ENCODE measurements at places on chromosomes 1 and 21. TPM values are rescaled to one million over a fixed set of nuclear protein-coding genes. Genes with fewer than 3 reads are reported as not detected.

- no peak for DNase-seq
Measured at GRCh38 chr1:211092955-211093354, 41.0 kb downstream of the KCNH1 start.

- no peak for DNase-seq
Measured at GRCh38 chr1:198082576-198082975, 74.2 kb upstream of the NEK7 start.

- DNase-seq, result no peak
Measured at GRCh38 chr1:7954683-7955082, 6.8 kb upstream of the PARK7 start.

GRCh38 chr1:19163261-19163660 lies 46.8 kb downstream of the UBR4 start:
- DNase-seq, result no peak

DNA sequence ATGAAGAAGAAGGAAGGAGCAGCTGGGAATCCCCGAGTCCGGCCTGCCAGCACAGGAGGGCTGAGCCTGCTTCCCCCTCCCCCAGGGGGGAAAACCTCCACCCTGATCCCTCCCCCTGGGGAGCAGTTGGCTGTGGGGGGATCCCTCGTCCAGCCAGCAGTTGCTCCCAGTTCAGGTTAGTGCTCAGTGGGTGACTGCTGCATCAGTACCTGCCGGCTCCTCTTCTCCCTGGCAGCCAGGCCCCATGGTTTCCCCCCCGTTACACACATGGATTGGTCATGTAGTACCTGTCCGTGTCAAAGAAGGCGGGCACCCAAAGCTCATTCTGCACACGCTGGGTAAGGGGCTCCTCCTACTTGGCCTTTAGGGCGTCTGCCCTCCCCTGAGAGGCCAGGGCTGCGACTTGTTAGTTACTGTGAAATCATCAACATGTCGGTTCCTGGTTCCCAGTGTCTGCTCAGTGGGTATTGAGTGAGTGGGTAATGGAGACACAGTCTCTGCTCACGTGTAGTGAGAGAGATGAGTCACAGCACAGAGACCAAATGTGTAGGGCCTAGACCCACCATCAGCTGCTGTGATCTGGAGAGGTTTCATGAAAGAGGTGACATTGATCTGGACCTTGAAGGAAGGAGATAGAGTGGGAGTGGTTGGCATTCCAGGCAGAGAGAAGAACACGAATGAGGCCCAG lies 11.5 kb downstream of the NECAP2 start:
- peak; percentile 24 for DNase-seq

DNA sequence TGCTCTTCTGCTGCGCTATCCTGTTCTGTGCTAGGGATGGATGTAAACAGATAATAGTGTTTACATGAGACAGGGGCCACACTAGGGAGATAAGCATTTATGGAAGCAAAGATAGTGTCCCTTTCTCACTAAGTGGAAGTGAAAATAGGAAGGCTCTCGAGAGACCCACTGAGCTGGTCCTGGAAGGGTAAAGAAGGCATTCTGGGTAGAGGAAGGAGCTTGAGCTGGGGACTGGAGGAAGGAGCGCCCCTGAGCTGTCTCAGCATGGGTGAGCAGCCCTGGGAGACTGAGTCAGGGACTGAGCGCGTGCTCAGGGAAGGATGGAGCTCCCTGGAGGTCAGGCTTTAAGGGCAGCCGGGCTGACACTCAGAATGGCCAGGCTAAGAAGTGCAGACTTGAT lies 93.3 kb downstream of the IGSF21 start:
- DNase-seq, result no peak

GRCh38 chr1:72516826-72517225 lies 234.5 kb upstream of the NEGR1 start:
- no peak for DNase-seq

DNA sequence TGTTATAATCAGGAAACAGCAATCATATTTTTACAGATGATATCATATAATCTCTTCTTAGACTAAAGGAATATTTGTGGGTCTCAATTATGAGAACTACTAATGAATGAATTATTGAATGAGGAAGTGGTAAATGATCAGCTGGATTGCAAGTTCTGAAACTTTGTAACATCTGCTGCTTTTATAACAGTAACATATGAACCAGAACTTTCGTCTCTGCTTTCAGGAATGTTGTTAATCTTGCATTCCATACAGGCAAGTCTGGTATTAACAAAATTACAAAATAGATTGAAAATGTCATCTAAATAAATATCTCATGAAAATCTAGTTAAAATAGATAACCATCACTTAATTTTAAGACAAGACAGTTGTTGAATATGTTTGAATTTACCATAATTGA lies 110.5 kb upstream of the COL11A1 start:
- DNase-seq, result no peak

DNA sequence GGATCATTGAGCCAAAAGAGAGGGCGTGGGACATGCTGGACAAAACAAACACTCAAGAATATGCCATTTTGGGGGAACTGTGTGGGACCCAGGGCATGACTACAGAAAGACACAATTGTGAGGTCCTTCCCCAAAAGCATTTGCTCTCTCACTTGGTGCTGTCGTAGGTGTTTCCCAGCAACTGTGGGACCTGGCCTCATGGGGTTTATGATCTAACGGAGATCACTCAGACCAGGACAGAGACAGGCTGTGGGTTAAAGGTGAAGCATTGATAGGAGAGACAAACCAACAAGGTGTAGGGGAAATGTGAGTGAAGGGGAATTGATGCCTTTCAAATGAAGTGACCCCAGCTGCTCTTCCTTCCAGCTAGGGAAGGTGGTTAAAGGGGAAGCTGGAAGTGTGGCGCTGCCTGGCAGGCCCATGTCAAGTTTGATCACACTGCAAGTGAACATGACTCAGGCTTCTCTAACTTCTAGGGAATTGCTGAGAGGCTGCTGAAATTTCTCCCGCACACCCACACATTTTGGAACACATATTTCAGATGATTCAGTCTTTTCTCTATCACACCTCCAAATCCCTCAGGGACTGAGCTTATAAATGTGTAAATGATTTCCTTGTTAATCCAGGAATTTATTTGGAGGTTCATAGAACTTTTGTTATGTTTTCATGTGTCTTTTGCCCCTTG lies 30.2 kb downstream of the TRAF5 start:
- DNase-seq, result no peak

DNA sequence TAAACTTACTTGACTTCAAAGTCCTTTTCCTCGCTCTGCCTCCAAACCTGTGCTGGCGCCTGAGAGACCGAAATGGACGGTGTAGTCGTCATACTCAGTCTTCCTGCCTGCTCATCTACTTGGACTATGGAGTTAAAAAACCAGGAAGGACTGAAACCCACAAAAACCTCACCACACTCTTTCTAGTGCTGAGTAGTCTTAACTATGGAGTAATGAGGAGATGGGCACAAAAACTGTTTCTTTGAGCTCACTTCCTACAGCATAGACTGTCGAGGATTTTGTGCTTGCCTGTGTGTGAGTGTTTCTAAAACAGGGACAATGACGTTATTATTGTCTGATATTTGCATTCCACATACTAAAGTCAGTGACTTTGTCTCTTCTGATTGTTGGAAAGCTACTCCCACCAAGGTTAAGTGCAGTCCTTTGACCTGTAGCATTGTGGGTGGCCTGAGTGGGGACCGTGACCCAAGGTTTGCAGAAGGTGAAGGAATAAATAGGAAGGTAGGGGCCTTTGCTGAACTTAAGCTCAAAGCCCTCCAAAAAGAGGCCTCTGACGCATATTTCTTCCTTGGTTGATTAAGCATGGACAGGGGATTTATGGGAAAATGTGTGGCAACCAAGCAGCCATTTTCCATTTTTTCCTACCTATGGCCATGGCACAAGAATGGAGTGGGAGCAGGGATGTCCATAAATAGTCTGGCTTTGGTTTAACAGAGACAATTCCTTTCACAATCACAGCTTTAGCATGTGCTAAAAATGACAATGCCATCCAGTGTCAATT lies 109.6 kb downstream of the ZBTB18 start:
- DNase-seq, result no peak

GRCh38 chr1:36236302-36236701 lies 12.1 kb downstream of the THRAP3 start:
- DNase-seq, result no peak

DNA sequence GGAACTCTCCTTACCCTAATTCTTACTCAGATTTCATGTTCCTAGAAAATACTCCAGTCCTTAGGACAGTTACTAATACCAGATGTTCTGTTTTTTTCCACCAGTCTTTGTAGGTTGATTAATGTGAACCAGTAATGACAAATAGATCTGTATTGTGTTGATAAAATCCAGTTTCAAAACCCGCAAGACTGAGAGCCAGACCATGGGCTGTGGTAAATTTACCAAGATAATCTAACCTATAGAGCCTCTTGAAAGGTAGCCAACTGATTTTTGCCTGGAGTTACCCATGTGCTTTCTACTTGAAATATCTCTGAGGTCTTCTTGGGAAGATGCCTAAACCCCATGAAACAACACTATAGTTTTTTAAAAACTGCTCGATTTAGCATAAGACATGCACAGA lies 46.5 kb upstream of the CDC7 start:
- no peak for DNase-seq

- no peak for DNase-seq
Measured at GRCh38 chr1:79235301-79236002, 228.9 kb upstream of the ADGRL4 start.

Gene UBL4B
- not detected for total RNA-seq

Gene SPRR2D
- total RNA-seq, result not detected

Gene GCSAML
- not detected for total RNA-seq

Gene EPHA2
- 26.1 TPM for total RNA-seq

Gene LGR6
- total RNA-seq, result 0.86 TPM

Gene PADI1
- not detected for total RNA-seq

Gene CLIC4
- 316 TPM for total RNA-seq

Gene GJA5
- total RNA-seq, result 9.9 TPM

Gene PARS2
- 3.8 TPM for total RNA-seq

Gene HCRTR1
- not detected for total RNA-seq

Gene C1orf87
- total RNA-seq, result not detected

Gene AADACL4
- total RNA-seq, result not detected

Gene ST6GALNAC5
- total RNA-seq, result 1.9 TPM
